ENCODE measurements at places on chromosomes 3 and 15. TPM values are rescaled to one million over a fixed set of nuclear protein-coding genes. Genes with fewer than 3 reads are reported as not detected.

GRCh38 chr3:78368636-78369345 is 1328.9 kb downstream of the ROBO2 start:
- no peak for DNase-seq

DNA sequence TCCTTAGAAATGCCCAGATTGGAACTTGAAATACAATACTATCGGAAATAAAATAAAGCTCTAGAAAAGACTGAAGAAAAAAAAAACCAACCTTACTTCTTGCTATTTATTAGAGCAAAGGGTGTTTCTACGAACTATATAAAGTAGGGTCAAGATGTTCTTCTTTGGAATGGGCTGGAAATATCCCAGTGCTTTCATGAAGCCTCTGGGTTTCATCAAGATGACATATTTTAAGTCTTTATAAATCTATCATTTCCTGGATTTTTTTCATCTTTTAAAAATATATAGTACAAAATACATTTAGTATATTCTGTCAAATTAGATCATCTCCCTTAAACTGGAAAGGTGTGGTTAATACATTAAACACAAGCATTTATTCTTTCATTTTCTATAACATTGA is 978.8 kb downstream of the NAALADL2 start:
- no peak for DNase-seq

TMC3 gene
- total RNA-seq, result not detected

CAMK2N2 gene
- 2.6 TPM for total RNA-seq

- peak; percentile 53 for DNase-seq
Measured at GRCh38 chr3:24495326-24495994, 810 bp upstream of the THRB start.

- peak; percentile 80 for DNase-seq
Measured at GRCh38 chr3:183254487-183255347, 1.7 kb downstream of the B3GNT5 start.

- peak; percentile 4 for DNase-seq
Measured at GRCh38 chr3:168141405-168141998, 45.8 kb upstream of the GOLIM4 start.

DNA sequence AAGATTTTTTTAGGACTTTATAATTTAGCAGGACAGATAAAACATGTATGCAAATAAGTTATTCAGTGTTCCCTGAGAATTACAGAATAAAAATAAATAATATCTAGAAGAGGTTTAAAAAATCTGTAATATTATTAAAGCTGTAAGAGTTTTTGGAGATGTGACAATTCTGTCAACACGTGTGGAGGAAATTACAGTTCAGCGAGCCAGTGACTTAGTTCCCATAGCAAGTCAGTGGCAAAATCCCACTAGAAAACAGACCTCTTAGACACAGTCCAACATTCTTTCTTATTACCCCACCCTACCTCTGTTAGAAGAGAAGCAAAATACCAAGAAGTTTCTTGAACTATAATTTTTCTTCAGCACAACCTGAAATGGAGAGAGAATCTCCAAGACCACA is 16.2 kb upstream of the DENND6A start:
- DNase-seq, result no peak

GPR62 gene
- not detected for total RNA-seq

DNA sequence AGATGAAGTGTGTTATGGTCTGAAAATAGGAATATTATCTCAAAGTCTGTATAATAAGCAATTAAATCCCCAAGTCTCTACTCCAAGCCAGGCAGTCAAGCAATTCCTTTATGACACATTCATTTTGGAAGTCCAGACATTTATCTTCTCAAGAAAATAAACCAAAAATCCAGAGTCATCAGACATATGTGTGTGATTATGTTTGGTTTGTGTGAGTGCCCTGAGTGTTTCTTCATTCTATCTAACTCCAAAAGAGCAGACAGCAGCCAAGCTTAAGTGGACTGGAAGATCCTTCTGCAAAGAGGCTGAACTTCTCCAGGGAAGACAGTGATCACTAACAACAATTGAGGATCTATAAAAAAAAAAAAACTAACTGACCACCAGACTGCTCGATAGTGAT is 239.8 kb downstream of the STAG1 start:
- DNase-seq, result no peak

DNA sequence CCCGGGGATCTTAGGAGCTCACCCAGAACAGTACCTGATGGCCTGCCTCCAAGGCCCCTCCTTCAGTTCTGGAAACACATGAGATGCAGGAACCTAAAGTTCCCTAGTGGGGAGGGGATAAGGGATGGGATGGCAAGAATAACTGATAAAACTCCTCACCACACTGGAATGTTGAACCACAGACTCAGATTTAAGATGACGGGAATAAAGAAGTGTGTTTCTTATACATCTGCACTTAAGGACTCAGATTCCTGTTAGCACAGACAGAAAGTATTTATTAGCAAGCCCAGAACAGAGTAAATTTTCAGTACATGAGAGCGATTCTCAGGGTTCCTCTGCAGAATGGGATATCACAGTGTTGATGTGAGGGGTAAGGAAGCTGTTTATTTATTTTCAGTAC is 245.2 kb downstream of the TLE3 start:
- DNase-seq, result peak; percentile 48

DNA sequence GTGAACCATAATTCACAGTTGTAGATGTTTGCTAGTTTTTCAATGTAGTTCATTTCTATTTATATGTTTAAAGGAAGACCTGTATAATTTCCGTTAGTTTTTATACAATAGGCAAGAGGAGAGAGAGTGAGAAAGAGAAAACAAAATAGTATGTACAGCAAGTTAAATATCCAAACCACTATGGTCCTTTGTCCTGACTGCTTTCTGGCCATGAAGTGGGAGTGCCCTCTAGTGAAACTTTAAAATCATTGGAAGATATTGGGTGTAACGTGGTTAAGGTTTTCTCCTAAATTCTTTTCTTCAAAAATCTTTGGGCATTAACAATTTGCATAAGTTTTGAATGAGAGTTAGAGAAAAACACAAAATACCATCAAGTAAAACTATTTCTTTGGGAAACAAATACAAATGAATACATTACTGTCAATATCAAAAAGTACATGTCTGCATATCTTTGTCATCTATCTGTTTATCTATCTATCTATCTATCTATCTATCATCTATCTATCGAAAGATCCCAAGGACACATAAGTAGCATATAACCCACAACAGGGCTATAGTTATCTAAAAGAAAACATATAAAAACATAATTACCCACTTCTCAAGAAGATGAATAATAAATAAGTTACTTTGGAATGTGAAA is 534.6 kb upstream of the ATP11B start:
- peak; percentile 55 for DNase-seq

ZDHHC23 gene
- total RNA-seq, result 20.9 TPM

GRCh38 chr3:109943181-109943580 is 605.8 kb upstream of the DPPA4 start:
- no peak for DNase-seq

NLGN1 gene
- total RNA-seq, result 1.4 TPM

GRCh38 chr3:46087871-46088270 is 60.6 kb upstream of the XCR1 start:
- no peak for DNase-seq

A4GNT gene
- total RNA-seq, result not detected

- no peak for DNase-seq
Measured at GRCh38 chr15:75578173-75578947, 755 bp downstream of the PTPN9 start.

DNA sequence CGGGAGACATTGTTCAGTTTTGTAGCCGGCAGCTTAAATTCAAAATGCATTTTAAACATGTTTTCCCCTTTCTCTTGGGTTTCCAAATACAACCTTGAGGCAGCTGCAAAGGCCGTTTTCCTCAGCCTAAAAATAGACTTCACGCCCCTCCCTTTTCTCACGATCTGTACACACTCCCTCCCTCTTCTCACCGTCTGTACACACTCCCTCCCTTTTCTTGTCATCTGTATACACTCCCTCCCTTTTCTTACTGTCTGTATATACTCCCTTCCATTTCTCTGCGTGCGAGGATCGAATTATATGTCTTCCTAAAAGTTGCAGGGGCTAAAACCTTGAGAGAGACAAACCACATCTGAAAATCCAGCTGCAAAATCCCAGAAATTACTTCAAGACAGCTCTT is 8.9 kb downstream of the MUC4 start:
- no peak for DNase-seq

- peak; percentile 73 for DNase-seq
Measured at GRCh38 chr3:178777718-178778411, 241.6 kb downstream of the KCNMB2 start.

GRCh38 chr3:183775781-183776180 is 49.6 kb downstream of the MAP6D1 start:
- no peak for DNase-seq

GRCh38 chr3:120180731-120181412 is 86.6 kb upstream of the GSK3B start:
- DNase-seq, result no peak

- no peak for DNase-seq
Measured at GRCh38 chr15:78460737-78461136, 22.7 kb downstream of the IREB2 start.

- DNase-seq, result no peak
Measured at GRCh38 chr15:48751595-48751994, 59.3 kb downstream of the CEP152 start.

SV2B gene
- total RNA-seq, result not detected

DNA sequence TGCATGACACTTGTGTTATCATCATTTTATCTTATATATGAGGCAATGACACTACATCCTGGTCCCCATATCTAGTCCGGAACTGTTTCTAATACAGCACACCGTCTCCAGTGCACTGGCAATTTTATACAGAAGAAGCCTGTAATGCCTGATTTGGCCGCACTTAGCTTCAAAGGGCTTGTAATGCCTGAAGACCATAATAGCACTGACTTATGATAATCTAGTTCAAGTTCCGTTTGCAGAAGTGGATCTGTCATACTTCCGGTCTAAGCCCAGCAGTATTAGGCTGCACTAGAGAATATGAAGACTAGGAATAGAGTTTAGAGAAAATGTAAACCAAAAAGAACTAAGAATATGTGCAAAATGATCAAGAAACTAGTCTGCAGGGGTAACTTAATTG is 1.3 kb downstream of the BNIP2 start:
- no peak for DNase-seq

DNA sequence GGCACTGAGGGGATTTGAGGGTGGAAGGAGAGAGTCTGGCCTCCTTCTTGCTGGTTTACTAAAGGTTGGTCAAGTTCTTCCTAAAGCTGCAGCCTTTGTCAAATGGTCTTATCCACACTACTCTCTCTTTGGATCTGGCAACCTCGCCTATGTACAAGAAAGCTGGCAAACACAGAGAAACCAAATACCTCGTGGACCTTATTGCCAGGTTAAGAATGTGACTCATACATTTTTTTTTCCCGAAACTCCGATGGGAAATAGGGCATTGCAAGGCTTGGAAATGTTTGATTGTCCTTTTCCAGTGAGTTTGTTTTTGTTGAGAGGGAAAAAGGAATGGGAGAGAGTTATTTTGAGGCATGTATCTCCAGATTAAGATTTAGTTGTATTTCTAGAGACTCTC is 13.9 kb downstream of the EOMES start:
- DNase-seq, result no peak

SPATA12 gene
- total RNA-seq, result 0.57 TPM

IQCH gene
- total RNA-seq, result 7.5 TPM

DNA sequence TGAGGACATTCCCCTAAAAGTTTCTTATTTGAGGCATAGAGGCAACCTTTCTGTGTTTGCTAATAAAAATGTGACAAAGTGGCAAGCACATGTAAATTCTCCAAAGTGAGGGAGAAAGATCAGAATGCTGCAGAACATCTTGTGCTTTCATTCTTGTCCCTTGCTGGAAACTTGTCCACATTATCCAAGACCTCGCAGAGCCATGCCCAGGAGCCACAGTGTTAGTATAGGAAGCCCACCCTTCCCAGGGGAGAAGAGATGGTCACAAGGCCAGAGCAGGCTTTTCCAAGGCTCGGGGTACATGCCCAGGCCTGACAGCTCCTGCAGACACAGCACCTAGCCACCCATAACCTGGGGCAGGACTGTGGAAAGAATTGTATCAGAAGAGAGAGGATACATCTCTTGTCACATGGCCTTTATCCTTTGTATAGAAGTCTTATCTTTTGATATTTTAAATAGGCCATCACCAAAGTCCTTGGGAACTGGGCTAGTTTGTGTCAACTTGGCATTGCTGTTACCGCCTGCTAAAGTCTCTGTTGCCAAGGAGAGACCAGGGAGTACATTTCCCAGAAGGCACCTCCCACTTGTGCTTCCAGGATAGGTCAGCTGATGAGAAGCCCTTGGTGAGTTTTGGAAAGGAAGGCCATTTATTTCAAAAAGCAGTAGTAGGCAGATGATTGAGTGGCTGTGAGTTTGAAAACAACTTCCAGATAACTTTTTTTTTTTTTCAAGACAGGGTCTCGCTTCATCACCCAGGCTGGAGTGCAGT is 10.5 kb downstream of the DLEC1 start:
- DNase-seq, result no peak

- DNase-seq, result peak; percentile 42
Measured at GRCh38 chr3:124976383-124976782, 41.8 kb upstream of the MUC13 start.

DNA sequence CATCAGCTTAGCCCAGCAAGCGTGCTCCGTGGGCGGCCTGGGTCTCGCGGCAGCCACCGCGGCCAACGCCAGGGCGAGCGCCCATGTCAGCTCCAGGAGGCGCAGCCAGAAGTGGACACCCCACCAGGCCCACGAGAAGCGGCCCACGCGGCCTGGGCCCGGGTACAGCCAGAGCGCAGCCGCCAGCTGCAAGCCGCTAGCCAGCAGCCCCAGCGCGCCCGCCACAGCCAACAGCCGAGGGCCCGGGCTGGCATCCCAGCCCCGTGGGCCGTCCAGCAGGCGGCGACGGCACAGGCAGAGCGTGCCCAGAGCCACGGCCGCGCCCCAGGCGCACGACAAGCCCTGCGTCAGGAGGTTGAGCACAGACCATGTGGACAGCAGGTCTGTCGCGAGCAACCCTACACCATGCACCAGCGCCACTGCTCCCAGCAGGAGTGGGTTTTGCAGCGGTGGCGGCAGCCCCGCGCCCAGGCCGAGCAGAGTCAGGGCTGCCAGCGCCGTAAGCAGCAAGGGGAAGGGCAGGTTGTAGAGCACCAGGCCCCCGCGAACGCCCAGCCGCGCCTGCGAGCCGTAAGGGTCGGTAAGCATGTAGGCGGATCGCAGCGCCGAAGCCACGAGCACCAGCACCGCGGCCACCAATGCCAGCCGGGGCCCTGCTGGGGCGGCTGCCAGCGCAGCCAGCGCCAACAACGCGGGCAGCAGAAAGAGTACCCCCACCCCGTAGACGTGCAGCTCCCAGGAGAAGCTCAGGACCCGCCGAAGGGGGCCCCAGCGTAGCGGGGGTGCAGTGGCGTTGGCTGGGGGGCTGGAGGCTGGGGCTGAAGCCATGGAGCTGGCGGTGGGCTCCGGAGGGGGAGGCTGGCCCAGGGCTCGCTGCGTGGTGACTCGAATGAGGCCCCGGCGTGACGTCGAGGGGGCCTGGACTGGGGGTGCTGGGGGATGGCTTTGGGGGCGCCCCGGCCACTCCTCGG is 4.9 kb downstream of the PRRT3 start:
- DNase-seq, result peak; percentile 72

LHFPL4 gene
- not detected for total RNA-seq

EXD1 gene
- total RNA-seq, result 0.70 TPM

AADACL2 gene
- not detected for total RNA-seq

CISH gene
- 2.7 TPM for total RNA-seq

Measured in PC-9 (cell line).